IMR-90 (cell line): ENCODE measurements at places on chromosomes 16 and 17. TPM values are rescaled to one million over a fixed set of nuclear protein-coding genes. Genes with fewer than 3 reads are reported as not detected.

GRCh38 chr17:29225396-29225795 is 21.3 kb upstream of the CRYBA1 start:
- H3K4me1 ChIP-seq = 0 out of 2 replicates have a peak, but pooled peaks cover 1% of the 10 kb centered on the region
- H3K36me3 ChIP-seq = no peaks in the 10 kb centered on the region
- H3K27me3 ChIP-seq = no peaks in the 10 kb centered on the region

DNA sequence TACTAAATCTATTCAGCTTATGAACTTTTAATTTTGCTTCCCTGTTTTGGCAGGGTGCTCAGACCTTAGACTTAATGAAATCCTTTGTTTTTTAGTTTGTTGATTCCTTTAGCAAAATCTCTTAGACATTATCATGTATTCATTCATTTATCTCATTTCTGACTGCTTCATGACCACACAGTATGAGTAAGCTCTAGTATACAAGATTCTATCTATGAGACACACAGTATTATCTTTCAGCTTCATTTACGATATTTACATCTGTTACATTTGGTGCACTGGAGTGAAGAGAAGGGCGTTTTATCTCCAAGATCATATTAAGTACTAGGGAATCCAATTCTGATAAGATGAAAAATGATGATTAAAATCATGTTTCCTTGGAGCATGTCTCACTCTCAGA is 448.1 kb upstream of the CA10 start:
- no peak overlapping the region for H3K27ac ChIP-seq
- H3K4me3 ChIP-seq = no peak overlapping the region
- DNase-seq = no peak
- no peaks in the 10 kb centered on the region for H3K27me3 ChIP-seq
- no peaks in the 10 kb centered on the region for H3K4me1 ChIP-seq

GRCh38 chr16:85825326-85825725 is 25.8 kb downstream of the COX4I1 start:
- H3K4me1 ChIP-seq = peaks cover 3% of the 10 kb centered on the region; the same call in 1 of the 2 replicates
- H3K27ac ChIP-seq = no peak overlapping the region
- no peak for DNase-seq
- no peaks in the 10 kb centered on the region for H3K36me3 ChIP-seq

SPATA22 gene
- total RNA-seq = 0.18 and 0.28 TPM in 2 replicates

HSD17B2 gene
- 0.18 and 0.28 TPM in 2 replicates for total RNA-seq

DNA sequence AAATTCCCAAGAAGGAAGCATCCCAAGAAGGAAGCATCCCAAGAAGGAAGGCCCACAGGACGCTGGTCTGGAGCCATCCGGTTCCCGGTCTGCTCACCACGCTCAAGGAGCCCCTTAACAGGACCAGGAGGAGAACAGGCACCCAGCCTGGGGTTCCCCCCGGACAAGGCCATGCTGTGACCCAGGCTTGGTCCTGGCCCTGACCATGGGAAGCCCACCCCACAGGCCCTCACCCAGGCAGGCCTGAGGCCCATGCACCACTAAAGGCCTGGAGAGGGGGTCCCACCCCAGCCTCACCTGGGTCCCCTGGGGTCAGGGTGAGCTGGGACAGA is 340 bp upstream of the ENPP7 start:
- H3K36me3 ChIP-seq = no peaks in the 10 kb centered on the region
- H3K4me3 ChIP-seq = no peak overlapping the region
- H3K27ac ChIP-seq = no peak overlapping the region

MYH1 gene
- not detected in 2 replicates for total RNA-seq

GRCh38 chr17:82961366-82962162 is 117.8 kb upstream of the METRNL start:
- peaks cover 4% of the 10 kb centered on the region for H3K36me3 ChIP-seq
- no peak overlapping the region for H3K27ac ChIP-seq
- no peak for DNase-seq
- H3K27me3 ChIP-seq = no peaks in the 10 kb centered on the region
- H3K4me1 ChIP-seq = peaks cover 3% of the 10 kb centered on the region

DNA sequence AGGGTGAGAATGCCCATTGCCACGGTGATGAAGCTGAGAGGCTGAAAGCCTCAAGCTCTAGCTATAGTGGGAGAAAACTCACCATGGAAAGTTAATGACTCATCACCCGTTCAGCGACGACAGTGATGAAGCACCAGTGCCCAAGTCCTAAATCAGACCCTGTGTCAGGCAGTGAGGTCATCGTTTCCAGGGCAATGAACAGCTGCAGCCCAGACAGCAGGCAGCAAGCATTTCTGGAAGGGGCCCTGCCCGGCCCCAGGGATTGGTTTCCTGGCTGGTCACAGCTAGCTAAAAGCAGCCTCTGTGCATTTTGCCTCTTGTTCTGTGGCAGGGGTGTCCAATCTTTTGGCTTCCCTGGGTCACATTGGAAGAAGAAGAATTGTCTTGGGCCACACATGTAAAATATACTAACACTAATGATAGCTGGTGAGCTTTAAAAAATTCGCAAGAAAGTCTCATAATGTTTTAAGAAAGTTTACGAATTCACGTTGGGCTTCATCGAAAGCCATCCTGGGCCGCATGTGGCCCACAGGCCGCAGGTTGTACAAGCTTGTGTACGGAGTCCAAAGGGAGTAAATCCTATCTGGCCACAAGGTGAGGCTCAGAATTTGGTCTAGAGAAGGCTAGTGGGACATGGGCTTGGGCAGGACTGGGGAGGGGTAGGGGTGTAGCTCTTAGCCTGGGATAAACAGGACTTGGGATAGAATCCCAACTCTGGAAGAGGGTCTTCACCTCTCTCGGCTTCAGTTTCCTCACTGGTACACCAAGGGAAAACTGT is 40.6 kb downstream of the MIS12 start:
- peak overlapping the region; percentile 76 for H3K27ac ChIP-seq
- H3K4me3 ChIP-seq = no peak overlapping the region
- peaks cover 21% of the 10 kb centered on the region for H3K36me3 ChIP-seq
- no peaks in the 10 kb centered on the region for H3K27me3 ChIP-seq

KATNIP gene
- 16.7 and 18.9 TPM in 2 replicates for total RNA-seq

BICDL2 gene
- total RNA-seq = under 0.01 and 0.18 TPM in 2 replicates

GRCh38 chr16:54677308-54677950 is 253.2 kb upstream of the IRX5 start:
- DNase-seq = no peak
- H3K27me3 ChIP-seq = no peaks in the 10 kb centered on the region
- H3K27ac ChIP-seq = no peak overlapping the region
- no peak overlapping the region for H3K4me3 ChIP-seq

- peaks cover 3% of the 10 kb centered on the region for H3K4me1 ChIP-seq
- H3K36me3 ChIP-seq = no peaks in the 10 kb centered on the region
- H3K27me3 ChIP-seq = no peaks in the 10 kb centered on the region
- no peak overlapping the region for H3K4me3 ChIP-seq
- peak; percentile 54 for DNase-seq
Measured at GRCh38 chr17:62882878-62883277, 74.8 kb upstream of the MARCHF10 start.

CDR2L gene
- total RNA-seq = 5.6 and 5.7 TPM in 2 replicates

GPR142 gene
- not detected in 2 replicates for total RNA-seq

CACNG5 gene
- not detected in 2 replicates for total RNA-seq
